Activated T-helper 2 cell treated with anti-CD3 and anti-CD28 coated beads, Interferon-gamma antibody, Interleukin-2, Interleukin-4, amounts not matched to agents 10 μg/mL and 5 μg/mL and 100 μg/mL, durations not matched to agents 14 hours and 24 hours and 36 hours (primary cell): ENCODE measurements at places on chromosomes 6 and 20.

GRCh38 chr6:69699655-69700054, 97.2 kb downstream of the LMBRD1 start:
- DNase-seq = no peak

- DNase-seq = peak; percentile 31
Measured at GRCh38 chr20:34522969-34523871, 7.0 kb downstream of the DYNLRB1 start.

DNA sequence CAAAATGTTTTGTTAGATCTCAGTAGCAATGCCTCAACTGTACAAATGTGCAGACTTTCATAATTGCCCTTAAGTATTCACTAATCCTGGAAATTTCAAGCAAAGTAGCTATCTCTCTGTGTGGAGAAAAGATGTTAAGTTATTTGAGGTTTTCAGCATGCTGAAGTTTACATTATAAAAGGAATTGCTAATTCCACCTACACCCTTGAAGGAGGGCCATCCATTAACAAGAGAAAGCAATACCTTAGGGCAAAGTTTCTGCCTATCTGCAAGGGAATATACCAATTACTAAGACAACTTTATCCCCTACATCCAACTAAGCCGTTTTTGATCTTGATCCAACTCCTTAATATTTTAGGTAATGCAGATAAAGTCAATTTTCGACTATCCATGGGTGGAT, 380.7 kb upstream of the BTBD3 start:
- no peak for DNase-seq

- DNase-seq = no peak
Measured at GRCh38 chr6:118514689-118515088, 33.4 kb upstream of the PLN start.

DNA sequence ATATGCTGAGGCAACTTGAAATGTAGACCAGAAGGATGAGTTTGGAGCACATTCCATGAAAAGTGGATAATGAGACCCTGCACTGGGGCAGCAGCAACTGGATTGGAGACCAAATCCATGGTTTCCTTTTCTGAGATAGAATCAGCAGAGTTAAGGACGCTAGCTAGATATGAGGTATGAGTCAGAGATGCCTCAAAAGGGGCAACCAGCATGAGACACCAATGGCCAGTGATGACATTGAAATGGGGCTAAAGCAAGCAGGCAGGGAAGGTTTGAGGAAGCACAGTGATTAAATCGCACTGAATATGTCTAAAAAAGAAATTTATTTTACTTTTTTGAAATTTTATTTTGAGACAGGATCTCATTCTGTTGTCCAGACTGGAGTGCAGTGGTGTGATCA, 802.4 kb downstream of the TFAP2A start:
- no peak for DNase-seq

DNA sequence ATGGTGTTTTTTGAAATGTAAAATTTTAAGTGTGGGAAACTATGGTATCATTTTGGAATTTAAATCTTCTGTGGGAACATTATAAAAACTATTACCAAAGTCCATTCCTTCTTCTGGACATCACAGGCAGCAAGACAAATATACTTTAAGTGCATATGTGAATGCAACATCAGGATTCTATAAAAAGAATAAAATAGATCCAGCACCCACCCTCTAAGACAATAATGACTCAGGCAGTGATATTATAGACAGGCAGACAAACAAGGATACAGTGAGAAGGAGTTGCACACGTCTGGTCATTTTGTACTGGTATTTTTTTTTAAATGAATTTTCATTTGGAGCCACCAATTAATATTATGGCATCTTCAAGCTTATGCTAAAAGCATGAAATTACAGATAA, 21.1 kb upstream of the NEDD9 start:
- no peak for DNase-seq

DNA sequence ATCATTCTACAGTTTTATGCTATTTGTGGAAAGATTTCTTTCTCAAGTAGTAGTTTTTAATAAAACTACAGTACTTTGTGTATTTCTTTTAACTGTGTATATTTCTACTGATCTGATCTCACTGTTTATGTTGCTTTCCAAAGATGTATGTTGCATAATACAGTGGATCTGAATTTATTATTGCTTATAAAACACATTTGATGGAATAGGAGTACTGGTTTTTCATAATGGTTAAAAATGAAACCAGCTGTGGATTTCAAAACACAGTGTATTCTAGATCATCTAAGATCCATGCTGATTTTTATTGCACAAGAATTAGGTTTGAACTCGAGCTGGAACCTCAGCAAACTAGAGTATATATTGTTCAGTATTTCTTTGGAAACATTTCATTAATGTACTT, 8.0 kb downstream of the NKX2-4 start:
- DNase-seq = no peak

- DNase-seq = no peak
Measured at GRCh38 chr6:15391500-15391899, 145.6 kb downstream of the JARID2 start.

DNA sequence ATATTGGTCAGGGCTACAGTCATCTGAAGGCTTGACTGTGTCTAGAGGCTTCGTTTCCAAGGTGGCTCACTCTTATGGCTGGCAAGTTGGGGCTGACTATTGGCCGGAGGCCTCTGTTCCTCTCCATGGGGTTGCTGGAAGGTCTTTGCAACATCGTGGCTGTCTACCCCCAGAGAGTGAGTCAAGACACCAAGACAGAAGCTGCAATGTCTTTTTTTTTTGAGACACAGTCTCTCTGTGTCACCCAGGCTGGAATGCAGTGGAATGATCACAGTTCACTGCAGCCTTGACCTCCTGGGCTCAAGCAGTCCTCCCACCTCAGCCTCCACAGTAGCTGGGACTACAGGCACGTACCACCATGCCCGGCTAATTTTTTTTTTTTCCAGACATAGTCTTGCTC, 29.4 kb upstream of the KIF3B start:
- DNase-seq = no peak

- DNase-seq = no peak
Measured at GRCh38 chr6:150934380-150934779, 68.9 kb downstream of the MTHFD1L start.

- DNase-seq = no peak
Measured at GRCh38 chr6:91442342-91442741, 855.5 kb upstream of the MAP3K7 start.

DNA sequence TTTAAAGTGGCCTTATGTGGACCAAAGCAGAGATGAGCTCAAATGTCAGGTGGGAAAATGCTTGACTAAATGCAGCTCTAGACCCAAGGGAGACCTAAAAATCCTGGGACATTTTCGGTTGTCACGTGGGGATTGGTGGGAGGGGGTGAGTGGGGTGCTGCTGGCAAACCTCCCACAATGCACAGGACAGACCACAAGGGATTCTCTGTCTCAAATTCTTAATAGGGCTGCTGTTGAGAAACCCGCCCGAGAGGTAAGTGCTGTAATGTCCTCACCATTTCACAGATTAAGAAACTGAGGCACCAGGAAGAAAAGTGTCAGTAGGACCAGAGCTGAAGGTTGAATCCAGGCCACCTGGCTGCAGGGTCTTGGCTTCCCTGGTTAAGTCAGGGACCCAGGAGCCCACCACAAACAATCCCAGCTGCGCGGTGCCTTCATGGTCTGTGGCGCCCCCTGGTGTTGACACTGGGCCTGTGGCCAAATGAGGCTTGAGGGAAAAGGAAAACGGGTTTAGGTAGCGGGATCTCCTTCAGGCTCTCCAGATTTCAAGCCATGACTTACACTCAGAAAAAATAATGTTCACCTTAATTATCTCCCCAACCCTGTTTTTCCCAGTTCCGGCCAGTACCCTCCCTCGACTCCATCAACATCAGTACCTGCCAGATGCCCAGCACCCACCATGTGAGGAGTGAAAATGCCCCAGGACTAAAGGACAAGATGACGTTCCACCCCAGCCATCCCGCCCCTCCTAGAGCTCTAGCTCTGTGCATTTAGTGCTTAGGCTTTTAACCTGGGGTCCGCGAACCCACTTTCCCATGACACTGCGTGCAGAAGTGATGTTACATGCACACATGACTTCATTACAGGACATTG, 7.2 kb downstream of the HLA-G start:
- DNase-seq = no peak

- DNase-seq = no peak
Measured at GRCh38 chr20:577167-577791, 32.8 kb downstream of the TCF15 start.

DNA sequence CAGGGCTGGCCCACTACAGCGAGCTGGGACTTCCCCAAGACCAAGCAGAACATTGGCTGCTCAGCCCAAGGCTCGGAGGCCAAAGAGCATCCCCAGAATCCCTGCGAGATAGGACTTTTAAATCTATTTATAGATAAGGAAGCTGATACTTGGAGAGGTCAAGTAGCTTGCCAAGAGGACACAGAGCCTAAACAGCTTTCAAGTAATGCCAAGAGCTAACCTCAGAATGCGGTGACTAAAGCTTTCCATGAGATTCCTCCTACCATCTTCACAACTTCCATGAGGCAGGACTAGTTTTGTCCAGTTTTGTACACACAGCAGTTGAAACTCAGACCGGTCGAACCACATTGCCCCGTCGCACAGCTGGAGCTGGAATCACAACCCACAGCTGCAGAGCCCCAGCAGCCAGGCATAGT, 168.1 kb upstream of the TOP1 start:
- no peak for DNase-seq

DNA sequence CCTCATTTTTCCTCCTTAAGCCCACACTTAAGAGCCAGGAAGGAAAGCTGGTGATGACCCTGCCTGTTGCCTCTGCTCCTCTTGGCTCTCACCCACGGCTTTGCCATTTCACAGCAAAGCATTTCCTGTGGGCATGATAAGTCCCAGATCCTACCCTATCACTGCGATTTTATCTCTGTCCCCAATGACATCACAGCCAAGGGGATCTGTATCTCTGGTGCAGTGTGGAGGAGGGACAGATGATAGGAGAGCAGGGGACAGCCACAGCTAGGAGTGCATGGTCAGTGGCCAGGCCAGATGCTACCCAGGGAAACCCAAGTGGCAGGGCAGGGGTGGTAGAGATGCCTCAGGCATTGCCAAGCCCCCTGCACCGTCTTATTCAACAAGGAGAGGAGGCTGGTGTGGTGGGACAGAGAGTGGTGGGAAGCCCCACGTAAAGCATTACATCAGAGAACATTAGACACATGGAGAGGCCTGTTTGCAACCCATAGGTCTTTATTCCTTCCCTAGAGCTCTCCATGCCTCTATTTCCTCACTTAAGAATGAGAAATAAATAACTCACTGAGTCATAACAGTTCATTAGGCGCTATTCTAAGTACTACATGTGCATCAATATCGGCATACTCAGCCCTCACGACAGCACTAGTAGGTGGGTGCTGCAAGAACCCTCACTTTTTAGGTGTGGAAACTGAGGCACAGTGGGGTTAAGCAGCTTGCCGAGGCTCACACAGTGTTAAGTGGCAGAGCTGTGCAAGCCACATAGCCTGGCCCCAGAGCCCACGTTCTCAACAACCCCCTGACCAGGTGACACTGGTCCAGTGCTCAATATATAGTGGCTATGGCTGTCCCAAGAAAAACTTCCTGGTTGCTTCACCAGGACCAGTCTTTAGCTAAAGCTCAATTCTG, 4.6 kb downstream of the TFEB start:
- DNase-seq = no peak

GRCh38 chr6:140202964-140203515, 828.6 kb upstream of the CITED2 start:
- no peak for DNase-seq
